Left hindlimb (tissue), 1 donor: ENCODE measurements at places on chromosomes 5 and 9.

GRCh38 chr5:80296121-80296520 lies 23.7 kb upstream of the SPZ1 start:
- no peak for DNase-seq

GRCh38 chr5:141695627-141696215 lies 13.7 kb upstream of the ARAP3 start:
- peak; percentile 62 for DNase-seq

DNA sequence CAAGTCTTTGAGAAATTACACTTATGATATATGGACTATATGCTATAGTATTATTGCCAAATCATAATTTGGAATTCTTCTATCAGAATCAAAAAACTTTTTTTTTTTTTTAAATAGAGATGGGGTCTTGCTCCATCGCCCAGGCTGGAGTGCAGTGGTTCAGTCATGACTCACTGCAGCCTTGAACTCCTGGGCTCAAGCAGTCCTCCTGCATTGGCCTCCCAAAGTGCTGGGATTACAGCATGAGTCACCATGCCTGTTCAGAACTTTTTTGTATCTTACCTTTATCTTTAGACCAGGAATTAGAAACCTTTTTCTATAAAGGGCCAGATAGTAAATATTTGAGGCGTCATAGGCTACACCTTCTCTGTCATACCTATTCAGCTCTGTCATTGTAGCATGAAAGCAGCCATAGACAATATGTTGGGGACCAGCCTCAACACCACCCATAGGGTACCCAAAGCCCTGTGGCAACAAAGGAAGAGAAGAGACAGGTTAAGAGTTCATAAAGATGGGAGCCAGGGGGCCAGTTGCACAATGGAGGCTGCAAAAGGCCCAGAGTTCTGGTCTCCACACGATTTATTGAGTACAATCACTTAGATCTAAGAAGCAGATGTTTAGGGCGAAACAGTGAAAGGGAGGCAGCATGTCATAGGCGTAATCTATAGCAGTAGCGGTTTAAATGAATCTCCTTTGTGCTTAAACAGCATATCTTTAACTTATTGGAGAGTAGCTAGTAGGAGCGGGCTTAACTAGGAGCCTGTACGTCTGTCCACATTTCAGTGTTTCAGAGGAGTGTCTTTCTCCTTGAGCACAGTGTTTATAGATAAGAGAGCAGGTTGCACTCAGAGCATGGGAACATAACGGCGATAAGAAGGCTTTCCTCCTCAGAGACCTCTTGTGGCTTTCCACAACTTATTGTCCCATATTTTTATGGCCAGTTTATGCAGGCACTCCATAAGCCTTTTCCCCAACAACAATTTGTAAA lies 12.5 kb downstream of the ECM2 start:
- no peak for DNase-seq

- DNase-seq: no peak
Measured at GRCh38 chr5:88377240-88377639, 108.6 kb upstream of the TMEM161B start.

- no peak for DNase-seq
Measured at GRCh38 chr5:122394284-122394930, 82.4 kb downstream of the SNCAIP start.

- no peak for DNase-seq
Measured at GRCh38 chr9:114701988-114702387, 20.0 kb upstream of the TEX48 start.

GRCh38 chr9:98974106-98974505 lies 30.4 kb downstream of the COL15A1 start:
- no peak for DNase-seq

DNA sequence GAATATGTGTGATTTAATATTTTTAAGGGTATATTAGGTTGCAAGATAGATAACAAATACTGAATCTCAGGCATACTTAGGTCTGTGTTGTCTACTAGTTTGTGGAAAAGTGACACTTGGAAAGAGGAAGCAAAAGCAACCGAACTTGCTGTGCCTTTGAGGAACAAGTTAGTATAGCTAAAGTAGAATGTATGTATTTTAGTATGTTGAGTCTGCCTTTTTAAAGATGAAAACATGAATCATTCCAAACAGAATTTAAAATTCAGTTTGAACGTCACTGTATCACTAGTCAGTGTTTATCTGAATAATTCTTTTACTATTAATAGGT lies 12.9 kb downstream of the TLE4 start:
- DNase-seq: no peak
